H1 (cell line): ENCODE measurements at places on chromosomes 13 and 19. TPM values are rescaled to one million over a fixed set of nuclear protein-coding genes. Genes with fewer than 3 reads are reported as not detected.

DNA sequence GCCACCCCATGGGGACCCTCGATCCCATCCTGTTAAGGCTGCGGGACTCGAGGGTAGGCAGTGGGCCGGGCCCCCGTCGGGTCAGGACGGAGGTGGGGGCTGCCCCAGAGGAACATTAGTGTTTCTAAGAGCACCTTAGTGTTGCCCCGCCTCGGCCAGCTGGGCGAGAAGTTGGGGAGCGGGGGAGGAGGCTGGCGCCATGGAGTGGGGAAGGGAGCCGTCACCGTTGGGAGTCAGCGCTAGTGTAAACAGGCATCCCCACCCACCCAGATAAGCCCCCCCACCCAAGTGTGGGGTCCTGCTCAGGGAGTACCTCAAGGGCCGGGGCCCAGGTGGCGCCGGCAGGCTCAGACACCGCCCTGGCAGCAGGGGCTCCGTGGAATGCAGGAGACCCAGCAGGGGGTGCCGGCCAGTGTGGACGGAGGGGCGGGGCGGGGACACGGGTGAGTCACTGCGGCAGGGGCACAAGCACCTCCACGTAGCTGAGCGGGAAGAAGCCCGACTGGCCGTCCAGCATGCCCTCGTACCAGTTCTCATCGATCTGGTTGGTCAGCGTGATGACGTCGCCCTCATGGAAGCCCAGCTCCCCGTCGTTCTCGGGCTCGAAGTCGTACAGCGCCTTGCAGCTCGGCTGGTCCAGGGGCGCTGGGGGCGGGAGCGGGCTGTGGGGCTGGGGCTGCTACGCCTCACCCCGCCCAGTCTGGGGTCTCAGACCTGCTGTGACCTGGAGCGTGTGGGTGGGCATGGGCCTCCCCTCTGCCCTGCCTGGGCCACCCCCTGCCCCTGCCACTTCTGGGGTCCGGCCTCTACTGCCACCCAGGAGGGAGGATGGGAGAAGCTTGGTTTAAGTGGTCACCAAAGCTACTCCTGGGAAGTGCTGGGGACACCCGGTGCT is 18.0 kb downstream of the MPND start:
- H3K27ac ChIP-seq, result no peak overlapping the region
- no peaks in the 10 kb centered on the region for H3K4me1 ChIP-seq
- H3K27me3 ChIP-seq, result no peaks in the 10 kb centered on the region
- H3K4me3 ChIP-seq, result no peak overlapping the region
- peaks cover 15% of the 10 kb centered on the region for H3K36me3 ChIP-seq
- DNase-seq, result no peak

The LRRC4B gene
- total RNA-seq, result 11.5 and 13.4 TPM in 2 replicates

- DNase-seq, result no peak
- peaks cover 15% of the 10 kb centered on the region; the same call in 1 of the 2 replicates for H3K4me1 ChIP-seq
- H3K27me3 ChIP-seq, result peaks cover 9% of the 10 kb centered on the region
- H3K4me3 ChIP-seq, result no peak overlapping the region
These were observed 4.5 kb downstream of the FAM174C start for GRCh38 chr19:1279782-1280341.

The ZNF615 gene
- total RNA-seq, result 7.5 and 9.6 TPM in 2 replicates

The ACTMAP gene
- 24.8 and 26.5 TPM in 2 replicates for total RNA-seq

- H3K36me3 ChIP-seq, result no peaks in the 10 kb centered on the region
- H3K4me3 ChIP-seq, result no peak overlapping the region
- no peaks in the 10 kb centered on the region for H3K4me1 ChIP-seq
- H3K27me3 ChIP-seq, result no peaks in the 10 kb centered on the region
- DNase-seq, result no peak
- no peak overlapping the region for H3K27ac ChIP-seq
These were observed 132.8 kb upstream of the SPRY2 start for GRCh38 chr13:80473695-80474094.

DNA sequence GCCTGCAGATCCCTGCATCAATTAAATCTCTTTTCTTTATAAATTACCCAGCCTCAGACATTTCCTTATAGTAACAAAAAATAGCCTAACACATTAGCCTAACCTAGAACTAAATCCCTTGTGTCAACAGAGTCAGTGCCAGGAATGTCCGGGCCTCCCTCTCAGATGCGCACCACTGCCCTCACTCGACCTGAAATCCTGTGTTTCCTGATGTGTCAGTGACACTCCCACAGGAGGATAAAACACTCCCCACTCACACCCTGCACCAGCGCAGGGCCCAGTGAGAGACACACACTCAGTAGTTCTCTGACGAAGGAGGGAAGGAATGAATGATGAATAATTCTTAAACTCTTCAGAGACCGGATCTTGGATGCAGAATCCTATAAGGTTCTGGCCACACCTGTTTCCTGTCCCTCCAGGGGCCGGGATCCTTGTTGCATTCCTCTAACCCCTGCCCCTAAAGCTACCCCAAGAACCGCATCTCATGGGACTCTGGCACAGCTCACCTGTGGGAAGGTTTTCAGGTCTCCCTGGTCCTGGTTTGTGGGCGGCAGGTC is 3.1 kb downstream of the CEACAM3 start:
- H3K4me1 ChIP-seq, result no peaks in the 10 kb centered on the region
- no peak overlapping the region for H3K4me3 ChIP-seq
- no peaks in the 10 kb centered on the region for H3K27me3 ChIP-seq
- H3K36me3 ChIP-seq, result no peaks in the 10 kb centered on the region
- no peak for DNase-seq
